ENCODE measurements at places on chromosomes 13 and 19.
A peak's percentile ranks its signal among the peaks of the same experiment; 100 is the strongest.

DNA sequence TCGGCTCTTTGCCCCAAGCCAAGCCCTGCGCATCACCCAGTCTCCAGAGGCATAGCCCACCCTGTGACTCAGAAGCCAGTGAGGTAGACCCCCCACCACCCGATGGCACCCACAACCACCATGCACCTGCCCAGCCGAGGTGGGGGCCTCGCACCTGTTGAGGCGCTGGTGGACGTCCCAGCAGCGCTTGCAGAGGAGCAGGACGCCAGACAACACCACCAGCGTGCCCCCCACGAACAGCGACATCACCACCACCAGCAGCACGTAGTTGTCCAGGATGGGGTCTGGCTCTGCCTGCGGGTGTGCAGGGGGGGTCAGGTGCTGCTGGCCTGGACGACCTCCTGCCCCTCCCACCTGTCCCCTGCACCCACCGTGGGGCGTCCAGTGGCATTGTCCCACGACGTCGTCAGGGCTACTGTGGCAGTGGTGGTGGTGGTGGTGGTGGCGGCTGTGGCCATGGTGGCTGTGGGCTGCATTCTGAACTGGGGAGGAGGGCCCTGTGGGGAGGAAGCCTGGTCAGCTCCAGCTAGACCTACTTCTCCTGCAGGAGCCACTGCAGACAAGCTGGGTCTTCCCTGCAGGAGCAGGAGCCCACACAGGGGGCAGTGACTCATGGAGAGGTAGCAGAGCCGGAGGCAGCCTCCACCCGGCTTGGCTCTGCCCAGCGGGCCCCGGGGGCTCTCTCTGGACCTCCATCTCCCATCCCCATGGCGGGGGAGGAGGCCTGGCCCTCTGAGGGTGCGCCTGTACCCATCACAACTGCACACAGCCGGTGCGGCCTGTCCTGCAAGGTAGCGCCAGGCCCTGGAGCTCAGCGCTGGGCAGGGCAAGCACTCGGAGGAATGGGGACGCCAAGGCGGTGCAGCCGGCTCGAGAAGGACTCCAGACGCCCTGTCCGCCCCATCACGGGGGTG is 1.9 kb downstream of the CBARP start:
- DNase-seq, result no peak

GRCh38 chr19:29106346-29106885 is 106.5 kb downstream of the UQCRFS1 start:
- no peak for DNase-seq

GRCh38 chr19:51807111-51807701 is 12.2 kb downstream of the FPR3 start:
- no peak for DNase-seq

DNA sequence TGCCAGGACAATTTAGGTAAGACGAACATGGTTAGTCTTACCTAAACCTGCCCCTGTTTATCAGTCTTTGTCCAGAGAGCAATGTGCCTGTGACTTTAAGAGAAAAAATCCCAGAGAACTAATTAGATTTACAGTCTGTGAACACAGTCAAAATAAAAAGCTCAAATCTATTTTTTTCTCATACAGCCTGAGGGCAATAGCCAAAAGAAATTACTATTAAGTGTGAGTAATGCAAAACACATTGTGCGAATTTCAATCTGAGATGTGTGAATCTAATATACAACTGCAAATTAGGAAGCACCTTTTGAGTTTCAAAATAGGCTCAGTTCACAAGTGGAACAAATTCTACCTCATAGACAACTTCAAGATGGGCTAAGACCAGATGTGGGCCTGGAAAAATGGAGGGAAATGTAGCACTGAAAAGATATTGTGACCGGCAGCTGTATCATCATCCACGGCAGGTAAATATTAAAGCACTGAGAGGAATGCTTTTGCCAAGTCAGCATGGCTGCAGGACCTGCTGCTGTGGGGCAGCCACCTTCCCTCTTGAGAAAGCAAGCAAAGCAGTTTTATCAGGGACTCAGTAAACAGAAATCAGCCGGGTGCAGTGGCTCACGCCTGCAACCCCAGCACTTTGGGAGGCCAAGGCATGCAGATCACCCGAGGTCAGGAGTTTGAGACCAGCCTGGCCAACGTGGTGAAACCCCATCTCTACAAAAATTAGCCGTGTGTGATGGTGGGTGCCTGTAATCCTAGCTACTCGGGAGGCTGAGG is 114.8 kb downstream of the KATNAL1 start:
- no peak for DNase-seq

GRCh38 chr19:10503002-10503789 is at the start of gene KEAP1:
Gene KEAP1 (minus strand): TSS chr19:10503356. CDS start chr19:10500033, 3,323 bp downstream.
- DNase-seq, result peak; percentile 29

- no peak for DNase-seq
Measured at GRCh38 chr13:24192057-24192810, 31.7 kb downstream of the SPATA13 start.

DNA sequence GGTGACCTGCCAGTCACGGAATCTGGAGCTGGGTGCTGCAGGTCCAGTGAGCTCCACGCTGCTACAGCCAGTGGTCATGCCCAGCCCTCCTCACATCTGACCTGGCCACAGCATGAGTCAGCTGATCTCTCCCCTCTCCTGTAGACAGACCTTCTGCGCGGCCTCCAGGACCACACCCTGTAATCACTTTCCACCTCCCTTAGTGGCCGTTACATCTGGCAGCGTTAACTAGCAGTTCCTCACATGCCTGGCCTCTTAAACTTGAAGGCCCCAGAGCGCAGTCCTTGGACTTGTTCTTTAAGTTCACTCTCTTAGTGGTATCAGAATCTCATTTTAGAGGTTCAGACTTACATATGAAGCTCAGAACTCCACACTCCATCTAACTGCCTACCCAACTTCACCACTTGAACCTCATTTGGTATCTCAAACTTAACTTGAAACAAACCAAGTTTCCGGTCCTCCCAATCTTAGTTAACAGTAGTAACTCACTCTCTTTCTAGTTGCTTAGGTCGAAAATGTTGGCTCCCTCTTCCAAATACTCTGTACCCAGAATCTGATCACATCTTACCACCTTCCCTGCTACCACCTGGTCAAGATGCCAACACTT is 22.7 kb downstream of the MIPEP start:
- no peak for DNase-seq

DNA sequence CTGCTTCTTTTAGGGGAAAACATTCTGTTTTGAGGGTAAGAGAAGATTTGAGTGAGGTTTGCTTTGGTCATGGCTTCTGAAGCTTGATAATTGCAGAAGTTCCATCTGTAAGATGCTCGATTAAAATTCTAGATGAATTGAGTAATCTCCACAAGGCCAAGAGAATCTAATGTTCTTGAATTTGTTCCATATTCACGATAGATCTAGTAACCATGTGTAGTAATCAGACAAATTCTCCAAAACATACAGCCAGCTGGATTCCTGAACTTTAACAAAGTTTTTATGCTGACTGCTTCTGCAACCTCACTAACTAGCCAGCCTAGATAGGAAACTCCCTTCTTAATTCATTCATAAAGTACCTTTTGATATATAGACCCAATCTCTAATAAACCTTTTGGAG is 92.7 kb downstream of the COL4A2 start:
- no peak for DNase-seq

DNA sequence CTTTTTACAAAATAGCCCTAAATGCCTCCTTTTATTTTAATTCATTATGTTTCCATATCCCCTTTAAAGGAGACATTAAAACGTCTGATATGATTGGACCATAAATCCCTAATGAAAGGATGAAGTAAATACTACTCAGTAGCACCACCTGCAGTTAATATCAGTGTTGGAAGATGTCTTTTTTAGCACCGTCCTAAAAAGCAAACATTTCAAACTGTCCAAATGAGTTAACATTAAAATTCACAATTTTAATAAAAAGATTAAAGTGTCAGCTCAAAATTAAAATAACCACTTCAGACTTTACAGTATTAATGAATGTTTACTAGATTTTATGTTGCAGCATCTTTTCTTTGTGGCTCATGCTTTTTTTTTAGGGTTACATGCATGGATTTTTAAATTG is 12.3 kb downstream of the ZNF507 start:
- no peak for DNase-seq

GRCh38 chr19:51339313-51339686 is 2.6 kb downstream of the VSIG10L start:
- no peak for DNase-seq

DNA sequence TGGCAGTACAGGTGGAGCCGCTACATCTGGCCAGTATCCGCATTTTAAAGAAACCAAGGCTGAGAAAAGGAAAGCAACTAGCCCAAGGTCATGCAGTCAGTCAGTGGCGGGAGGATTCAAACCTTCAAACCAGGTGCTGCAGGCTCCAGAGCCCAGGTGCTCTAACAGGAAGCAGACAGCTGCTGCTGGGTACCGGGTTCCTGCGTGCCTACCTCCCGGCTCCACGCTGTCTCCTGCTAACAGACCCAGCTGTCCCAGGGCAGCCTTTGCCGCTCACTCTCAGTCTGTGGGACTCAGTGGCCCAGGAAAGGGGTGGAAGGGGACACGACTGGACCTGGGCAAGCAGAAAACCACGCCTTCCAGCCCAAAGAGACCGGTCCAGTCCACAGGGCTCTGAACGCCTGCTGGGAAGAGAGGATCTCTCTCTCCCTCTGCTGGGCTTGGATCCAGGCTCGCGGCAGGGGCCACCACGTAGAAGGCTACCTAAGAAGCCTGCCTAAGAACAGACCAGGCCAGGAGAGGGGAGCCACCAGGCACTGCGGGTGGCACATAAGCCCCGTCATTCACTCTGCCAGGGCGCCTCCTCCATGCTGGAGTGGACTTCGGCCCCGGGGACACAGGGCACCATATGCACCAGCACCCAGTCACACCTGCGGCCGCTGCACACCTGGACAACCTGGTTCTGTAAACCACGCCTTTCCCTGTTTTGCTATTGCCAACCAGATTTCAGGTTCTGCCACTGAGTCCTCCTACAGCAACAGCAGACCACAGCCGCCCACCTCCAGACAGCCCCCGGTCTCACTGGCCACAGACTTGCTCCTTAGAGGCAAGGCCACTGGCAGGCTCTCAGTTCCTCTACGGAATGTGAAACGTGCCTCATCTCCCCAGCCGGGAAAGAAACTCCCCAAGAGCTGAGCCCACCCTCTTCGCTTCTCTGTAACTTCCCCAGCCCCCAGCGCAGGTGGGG is 4.6 kb downstream of the DAPK3 start:
- DNase-seq, result no peak
